ENCODE measurements at places on chromosomes 11 and 22.

DNA sequence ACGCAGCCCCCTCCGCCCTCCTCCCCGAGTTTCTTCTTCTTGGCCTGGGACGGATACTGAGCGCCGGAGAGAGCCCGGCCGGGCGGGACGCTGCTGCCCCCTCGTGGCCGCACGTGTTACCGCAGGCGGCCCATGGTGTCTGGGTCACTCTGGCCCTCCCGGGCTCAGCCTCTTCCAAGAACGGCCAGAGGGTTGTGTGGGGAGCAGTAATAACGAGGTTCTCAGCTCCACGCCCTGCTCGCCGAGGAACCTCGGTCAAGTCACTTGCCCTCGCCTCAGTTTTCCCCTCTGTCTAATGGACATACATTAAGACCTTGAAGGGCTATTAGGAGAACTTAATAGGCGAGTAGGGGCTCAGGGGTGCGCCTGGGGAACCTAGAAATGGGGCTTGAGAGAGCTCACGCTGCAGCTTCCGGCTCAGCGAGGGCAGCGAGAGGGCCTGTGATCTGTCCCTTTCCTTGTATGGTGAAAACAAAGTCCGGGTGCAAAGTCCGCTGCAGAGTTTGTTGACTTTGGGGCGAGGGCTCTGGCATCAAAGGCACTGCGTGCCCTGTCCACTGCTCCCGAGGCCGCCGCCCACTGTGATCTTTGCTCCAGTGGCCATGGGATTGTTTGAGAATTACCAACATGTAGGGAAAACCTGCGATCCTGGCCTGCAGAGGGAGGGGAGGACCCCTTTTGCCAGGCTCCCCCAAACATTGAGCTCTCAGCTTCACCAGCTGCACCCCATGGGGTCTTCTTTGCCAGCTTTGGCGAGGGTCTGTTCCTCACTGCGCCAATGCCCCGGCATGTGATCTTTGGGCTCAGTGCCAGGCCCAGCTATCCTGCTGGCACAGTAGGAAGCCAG lies 14.4 kb upstream of the LRP5 start:
- DNase-seq: peak; percentile 72

DNA sequence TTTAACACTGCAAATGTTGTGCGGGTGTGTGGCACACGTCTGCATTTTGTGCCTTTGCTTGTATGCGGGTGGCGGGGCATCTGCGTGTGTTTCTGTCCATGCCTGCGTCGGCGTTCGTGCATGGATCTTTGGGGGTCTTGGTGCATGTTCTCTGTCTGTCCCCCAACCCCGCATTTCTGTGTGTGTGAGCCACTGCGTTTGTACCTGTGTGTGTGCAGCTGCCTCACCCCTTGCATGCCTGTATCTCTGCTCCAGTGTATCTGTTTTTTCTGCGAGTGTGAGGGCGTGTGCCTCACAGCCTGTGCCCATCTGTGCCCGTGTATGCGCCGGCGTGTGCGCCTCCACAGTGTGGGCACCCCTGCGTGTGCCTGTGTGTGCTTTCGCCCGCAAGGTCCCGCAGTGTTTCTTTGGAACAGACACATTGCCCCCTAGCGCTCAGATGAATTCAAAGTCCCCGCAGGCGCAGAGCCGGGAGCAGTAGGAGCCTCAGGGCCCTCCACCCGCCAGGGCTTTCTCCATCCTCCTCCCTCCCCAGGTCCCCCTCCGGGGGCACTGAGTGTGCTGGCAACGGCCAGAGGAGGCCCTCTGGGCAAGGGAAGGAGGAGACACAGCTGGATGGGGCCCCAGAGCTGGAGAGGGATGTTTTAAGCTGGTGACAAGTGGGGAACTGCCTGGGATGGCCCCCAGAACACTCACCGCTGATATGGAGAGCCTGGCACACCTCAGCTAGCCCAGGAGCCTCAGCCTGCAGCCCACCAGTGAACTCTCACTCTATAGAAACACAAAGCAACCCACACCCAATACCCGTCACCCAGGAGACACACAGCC lies 3.1 kb upstream of the MN1 start:
- DNase-seq: peak; percentile 43

DNA sequence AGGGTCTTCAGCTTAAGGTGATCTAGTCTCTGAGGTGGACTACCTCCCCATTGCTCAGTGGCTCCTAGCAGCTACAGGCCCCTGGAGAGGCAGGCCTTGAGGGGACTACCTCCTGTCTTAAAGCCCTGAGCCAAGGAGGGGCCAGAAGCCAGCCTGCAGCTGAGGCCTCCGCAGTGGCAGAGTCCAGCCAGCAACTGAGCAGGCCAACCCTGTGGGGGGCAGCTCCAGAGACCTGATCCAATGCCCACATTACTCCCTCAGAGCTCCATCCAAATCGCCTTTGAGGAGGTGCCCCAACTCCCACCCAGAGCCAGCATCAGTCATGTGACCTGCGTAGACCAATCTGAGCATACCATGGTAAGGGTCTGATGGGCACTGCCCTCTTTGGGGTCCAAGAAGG lies 2.7 kb downstream of the C2CD2L start:
- DNase-seq: no peak

DNA sequence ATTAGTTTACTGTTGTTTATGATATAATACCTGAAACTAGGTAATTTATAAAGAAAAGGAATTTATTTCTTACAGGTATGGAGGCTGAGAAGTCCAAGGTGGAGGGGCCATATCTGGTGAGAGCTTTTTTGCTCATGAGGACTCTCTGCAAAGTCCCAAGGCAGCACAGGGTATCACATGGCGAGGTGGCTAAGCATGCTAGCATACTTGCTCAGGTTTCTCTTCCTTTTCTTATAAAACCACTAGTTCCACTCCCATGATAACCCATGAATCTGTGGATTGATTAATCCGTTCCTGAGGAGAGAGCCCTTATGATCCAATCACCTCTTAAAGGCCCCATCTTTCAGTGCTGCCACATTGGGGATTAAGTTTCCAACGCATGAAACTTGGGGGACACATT lies 82.7 kb downstream of the PHF21A start:
- no peak for DNase-seq

DNA sequence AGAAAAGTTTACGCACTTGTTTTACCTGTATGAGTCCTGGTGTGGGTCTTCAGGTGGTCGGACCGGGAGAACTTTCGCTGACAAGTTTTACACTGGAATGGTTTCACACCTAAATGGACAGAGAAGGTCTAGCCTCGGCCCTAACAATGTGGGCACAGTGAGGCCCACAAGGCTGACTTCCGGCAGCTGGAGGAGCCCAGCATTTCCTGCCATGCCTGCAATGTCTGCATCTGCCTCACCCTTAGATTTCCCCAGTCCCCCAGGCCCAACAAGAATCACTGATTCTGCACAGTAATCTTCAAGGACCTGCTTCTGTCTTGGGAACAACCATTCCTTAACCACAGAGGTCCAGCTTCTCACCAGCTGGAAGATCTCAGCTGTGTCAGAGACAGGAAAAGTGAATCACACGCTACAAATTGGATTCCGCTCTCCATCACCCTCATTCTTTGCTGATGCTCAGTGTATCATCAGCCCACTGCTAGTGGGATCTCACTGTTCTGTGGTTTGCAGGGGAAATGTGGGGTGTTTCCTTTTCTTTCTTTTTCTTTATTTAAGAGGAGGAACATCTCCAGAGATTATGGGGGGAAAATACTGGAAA lies 43.3 kb downstream of the WT1 start:
- DNase-seq: no peak

- DNase-seq: peak; percentile 19
These were observed 408 bp downstream of the PPP2R5B start for GRCh38 chr11:64924910-64925284.

DNA sequence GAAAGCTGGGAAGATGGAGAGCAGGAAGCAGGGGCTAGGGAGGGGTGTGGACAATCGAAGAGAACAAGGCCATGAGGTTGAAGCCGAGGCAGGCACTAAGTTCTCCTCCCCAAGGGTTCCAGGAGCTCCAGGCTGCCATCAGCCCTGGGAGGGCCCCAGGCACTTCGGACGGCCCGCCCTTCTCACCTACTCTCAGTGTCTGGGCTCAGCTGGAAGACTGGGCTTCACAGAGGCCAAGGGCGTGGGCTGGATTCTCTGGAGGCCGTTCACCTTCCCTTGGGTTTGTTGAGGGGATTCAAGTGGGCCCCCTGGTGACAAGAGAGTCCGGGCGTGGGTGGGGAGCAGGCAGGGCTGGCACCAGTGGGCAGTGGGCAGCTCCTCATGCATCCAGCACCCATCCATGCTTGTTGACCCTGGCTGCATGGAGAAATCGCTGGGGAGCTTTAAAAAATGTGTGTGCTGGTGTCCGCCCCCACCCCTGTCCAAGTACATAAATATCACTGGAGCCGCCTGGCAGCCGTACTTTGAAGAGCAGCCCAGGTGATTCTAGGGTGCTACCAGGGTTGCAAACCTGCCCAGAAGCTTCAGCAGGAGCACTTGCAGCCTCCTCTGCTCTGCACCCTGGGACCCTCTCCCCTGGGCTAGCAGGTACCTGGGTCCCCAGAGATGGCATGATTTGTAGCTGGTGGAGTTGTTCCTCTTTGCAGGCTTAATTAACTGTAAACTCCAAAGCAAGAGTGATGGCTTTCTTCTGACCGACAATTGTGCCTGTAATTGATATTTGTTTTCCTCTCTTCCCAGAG lies 74.3 kb downstream of the RTL6 start:
- DNase-seq: no peak

- no peak for DNase-seq
These were observed 815 bp downstream of the TNNT3 start for GRCh38 chr11:1920128-1920908.

- DNase-seq: no peak
These were observed 106.5 kb downstream of the TMEM135 start for GRCh38 chr11:87144252-87144651.

DNA sequence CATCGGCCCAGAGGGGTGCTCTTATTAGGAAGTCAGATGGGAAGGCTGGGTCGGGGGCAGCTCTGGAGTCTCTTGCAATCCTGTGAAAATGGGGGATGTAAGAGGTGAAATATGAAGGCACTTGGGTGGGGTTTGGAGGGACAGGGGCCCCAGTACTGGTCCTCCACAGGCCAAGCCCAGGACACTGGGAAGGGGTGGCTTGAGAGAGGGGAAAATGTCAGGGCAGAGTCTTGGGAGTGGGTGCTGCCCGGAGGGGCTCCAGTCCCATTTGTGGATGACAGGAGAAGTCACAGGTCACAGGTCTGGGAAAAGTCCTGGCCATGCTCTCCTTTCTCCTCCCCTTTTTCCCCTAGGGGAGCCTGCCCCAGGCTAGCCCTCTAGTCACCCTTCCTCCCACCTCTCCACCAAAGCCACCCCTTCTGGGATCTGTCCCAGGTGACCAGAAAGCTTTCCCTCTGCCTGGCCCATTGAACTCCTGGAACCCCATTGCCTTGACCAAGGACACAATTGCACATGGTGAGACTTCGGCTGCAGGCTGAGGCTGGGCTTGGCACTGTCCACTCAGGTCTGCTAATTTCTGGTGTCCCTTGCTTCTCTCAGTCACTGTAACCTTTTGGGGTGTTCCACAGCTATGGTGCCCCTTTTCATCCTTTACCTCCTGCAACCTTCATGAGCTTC lies 1465.0 kb downstream of the TBC1D22A start:
- no peak for DNase-seq

DNA sequence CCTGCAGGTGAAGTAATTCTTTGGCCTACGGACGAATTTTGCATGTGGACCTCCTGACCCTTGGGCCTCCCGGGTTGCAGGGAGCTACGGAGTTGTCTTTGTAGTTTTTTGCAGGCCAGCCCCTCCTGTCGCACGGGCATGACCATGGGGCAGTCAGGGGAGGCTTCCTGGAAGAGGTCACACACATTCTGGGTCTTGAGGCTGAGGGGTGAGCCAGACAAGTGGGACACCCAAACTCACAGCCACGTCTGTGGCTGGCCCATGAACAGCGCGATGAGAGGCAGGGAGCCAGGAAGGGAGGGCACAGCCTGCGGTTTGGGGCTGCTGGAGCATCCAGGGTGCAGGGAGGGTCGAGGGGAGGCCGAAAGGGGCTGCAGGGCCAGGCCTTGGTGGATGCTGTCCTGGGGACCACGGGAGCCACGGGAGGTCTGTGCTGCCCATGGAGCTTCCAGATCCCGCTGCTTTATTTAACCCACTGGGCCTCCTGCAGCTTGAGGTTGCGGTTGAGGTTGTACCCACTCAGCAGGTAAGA lies 78.9 kb downstream of the FBLN1 start:
- no peak for DNase-seq

DNA sequence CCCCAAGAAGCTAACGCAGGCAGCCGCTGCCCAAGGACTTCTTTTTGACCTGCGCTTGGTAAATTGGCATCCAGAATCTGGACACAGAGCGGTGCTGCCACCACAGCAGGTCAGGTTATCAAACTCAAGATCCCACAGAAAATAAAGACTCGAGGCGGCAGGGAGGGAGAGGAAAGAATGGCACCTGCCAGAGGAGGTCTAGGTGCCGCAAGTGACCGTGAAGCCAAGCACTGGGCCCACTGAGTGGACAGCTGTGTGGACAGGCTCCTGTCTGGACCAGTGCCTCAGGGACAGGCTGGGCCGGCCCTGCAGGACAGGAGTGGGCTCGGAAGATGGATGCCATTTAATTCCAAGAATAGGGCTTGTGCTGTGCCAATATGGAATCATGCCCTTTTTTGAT lies 27.4 kb downstream of the BID start:
- DNase-seq: no peak

- DNase-seq: no peak
These were observed 3.1 kb downstream of the CPT1A start for GRCh38 chr11:68838572-68838964.

DNA sequence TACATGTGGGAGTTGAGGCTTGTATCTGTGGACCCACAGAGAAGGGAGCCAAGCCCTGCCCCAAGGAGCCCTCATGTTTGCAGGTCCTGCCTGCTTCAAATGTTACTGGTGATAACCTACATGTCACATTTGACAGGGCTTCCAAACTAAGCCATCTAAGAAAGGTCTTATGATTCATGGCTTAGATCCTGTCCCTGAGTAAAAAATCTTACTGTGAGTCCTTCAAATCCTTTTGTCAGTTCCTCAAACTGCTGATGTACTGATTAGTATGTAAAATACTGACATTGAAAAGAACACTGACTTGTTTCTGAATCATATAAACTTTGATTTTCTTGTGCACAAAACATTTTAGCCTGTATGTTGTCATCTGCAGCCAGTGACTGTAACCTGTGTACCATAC lies 1.0 kb upstream of the PANX1 start:
- DNase-seq: no peak

DNA sequence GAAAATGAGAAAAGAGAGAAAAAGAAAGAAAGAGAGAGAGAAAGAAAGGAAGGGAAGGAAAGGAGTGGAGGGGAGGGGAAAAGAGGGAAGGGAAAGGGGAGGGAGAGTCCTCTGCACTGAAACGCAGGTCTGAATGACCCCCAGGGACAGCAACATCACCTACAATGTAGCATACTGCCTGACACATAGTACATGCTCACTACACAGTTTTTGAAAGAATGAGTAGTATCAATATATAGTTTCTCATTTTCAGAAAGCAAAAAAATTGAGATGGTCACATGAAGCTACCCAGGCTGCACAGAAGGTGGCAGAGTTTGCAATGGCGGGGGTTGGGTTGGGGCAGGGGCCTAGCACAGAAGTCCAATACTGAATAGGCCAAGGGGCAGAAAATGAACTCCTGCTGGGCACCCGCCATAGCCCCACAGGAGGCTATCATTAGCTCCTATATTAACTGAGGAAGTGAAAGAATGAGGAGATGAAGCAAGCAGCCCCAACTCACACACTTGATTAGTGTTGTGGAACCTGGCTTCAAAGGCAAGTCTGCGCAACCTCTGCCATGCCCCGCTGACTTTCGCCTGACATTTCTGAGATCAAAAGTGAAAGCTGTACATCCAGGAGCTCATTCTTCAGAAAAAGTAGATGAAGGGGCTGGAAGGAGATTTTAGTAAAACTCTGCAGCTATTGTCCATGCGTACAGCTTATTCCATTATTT lies 241.2 kb upstream of the SYN3 start:
- no peak for DNase-seq

- no peak for DNase-seq
These were observed 78.4 kb upstream of the CCDC179 start for GRCh38 chr11:22938691-22939090.
